WTC11 (cell line): ENCODE measurements at places on chromosomes 7 and 10. TPM values are rescaled to one million over a fixed set of nuclear protein-coding genes. Genes with fewer than 3 reads are reported as not detected.

DNA sequence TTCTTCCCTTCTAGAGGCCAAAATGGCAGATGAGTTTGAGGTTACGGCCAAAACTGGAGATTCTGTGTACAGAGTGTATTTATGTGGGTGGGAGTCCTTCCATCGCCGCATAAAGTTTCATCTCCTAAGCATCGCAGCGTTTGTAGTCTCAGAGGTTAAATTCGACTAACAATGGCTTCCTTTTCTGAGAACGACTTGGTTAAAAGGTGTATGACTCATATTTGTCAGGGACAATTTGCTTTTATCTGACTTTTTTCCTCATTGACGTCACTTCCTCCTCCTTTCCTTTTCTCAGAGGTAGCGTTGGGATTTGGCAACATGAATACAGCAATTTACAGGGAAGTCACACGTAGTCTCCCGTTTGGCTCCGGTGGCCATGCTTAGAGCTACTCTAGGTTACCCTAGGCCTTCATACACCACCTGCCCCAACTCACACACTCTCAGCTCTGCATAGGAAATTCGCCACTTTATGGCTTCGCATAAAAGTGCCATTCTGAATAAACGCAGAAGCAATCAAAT is 37.6 kb upstream of the TCF7L2 start:
- H3K4me3 ChIP-seq: no peak overlapping the region
- no peak overlapping the region for H3K27ac ChIP-seq
- no peak for DNase-seq

GRCh38 chr10:127886371-127887051 is 6.2 kb downstream of the CLRN3 start:
- H3K27me3 ChIP-seq: no peaks in the 10 kb centered on the region; the same call in 1 of the 2 replicates
- no peak overlapping the region for H3K4me3 ChIP-seq
- DNase-seq: no peak

Gene CRYGN
- total RNA-seq: 1.0 to 1.6 TPM (median 1.5 TPM) in 3 replicates

Gene TMEM270
- total RNA-seq: 0.28 TPM in 1 of 3 replicates, not detected in the others

DNA sequence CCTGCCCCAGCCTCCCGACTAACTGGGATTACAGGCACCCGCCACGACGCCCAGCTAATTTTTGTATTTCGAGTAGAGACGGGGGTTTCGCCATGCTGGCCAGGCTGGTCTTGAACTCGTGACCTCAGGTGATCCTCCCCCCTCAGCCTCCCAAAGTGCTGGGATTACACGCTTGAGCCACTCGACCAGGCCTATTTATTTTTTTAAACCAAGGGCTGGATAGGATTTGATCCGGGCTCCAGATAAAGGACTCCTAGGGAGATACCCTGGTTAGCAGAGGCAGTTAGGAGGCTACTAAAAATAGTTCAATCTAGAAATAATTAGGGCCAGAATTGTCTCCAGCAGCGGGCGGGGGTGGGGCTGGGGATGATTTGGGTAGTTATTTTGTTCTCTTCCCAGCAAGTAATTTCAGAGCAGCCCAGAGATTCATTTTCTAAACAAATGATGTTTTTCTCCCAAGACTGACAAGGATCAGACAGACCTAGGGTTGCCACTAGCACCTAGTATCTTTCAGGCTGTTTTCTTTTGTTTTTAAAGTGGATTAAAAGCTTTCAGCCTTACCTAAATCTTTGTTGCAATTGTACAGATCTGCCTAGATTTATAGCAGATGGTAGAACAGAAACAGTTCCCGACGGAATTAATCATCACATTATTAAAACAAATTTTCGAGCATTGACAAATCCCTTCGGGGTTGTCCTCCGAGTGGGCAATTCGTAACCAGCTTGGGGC is 859 bp upstream of the SMC3 start:
- peaks cover 4% of the 10 kb centered on the region for H3K27me3 ChIP-seq
- peak overlapping the region; percentile 99 for H3K27ac ChIP-seq
- peak overlapping the region; percentile 94 for H3K4me3 ChIP-seq
- peaks cover 21% of the 10 kb centered on the region for H3K4me1 ChIP-seq

- H3K36me3 ChIP-seq: no peaks in the 10 kb centered on the region
- H3K27me3 ChIP-seq: peaks cover 35% of the 10 kb centered on the region
- peaks cover 40% of the 10 kb centered on the region for H3K4me1 ChIP-seq
- peak; percentile 65 for DNase-seq
- no peak overlapping the region for H3K27ac ChIP-seq
- H3K4me3 ChIP-seq: peak overlapping the region; percentile 77
Observed at GRCh38 chr10:29736366-29737073, 101.7 kb upstream of the SVIL start.
